ENCODE measurements at places on chromosomes 5 and 9.

DNA sequence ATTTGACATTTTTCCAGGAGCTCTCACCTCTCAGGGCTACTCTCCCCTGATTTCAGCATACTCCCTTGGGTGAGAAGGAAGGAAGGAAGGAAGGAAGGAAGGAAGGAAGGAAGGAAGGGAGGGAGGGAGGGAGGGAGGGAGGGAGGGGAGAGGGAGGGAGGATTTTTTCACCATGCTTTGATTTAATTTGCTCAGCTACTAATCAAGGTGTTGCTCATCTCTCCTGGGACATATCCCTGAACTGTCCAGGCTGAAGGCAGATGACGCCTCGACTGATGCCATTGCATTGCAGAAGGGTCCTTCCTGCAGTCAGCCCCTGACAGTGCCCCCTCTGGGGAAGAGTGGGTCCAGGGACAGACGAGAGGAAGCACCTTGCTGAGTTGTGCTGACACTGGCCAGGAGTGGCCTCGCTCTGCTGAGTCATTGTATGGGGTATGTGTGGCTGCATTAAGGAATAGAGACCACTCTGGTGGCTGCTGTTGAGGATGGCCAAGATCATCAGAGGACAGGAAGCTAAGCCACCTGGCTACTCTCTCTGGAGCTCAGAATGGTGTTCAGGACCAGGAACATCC lies 43.6 kb upstream of the CRB2 start:
- DNase-seq = no peak

DNA sequence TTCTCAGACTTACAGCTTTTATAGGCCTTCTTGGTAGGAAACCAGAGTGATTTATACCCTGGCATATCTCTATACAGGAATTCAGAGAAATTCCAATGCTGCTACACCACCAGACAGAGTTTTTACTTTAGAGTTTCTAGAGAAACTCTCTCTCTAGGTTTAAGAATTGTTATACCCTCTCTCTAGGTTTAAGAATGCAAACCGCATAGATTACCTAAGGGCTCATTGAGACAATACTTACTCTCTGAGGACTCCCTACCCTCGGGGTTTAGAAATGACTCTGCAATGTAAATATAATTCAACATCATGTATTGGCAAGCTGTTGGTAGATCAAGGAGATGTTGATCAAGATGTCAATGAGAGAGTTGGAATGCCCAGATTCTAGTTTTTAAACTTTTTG lies 15.3 kb upstream of the ELAVL2 start:
- DNase-seq = no peak

DNA sequence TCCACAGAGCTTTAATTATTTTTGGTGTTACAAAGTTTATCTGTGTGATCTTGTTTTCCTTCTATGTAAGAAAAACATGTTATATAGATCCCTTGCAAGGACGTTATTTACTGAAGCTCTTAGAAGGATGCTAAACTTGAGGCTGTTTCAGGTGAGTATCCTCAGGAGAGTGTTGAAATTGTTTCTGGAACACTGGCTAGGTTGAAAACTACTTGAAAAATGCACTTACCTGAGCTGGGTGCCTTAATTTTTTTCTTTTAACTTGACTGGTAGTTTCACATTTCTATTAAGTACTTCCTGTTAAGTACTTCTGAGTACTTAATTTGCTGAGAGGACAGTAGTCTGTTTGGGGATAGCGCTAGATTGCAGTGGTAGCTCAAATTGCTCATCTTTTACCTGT lies 18.1 kb downstream of the GPBP1 start:
- no peak for DNase-seq

DNA sequence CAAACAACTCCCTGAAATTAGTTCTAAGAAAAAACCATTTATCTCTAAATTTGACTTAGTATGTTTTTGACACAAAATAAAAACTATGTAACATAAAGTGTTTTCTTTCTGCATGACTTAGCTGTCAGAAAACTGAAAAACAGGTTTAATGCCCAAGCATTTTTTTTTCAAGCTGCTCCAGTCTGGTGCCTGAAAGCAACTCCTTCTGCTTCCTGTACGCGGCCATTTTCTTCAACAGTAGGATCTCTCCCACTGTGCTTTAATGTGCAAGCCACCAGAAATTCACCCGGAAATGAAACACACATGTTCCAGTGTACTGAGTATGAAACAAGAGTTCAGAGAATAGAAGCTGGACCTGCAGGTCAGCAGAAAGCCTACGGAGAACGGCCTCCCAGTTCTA lies 161.2 kb downstream of the MED27 start:
- no peak for DNase-seq

- DNase-seq = no peak
These were observed 29.4 kb downstream of the NANS start for GRCh38 chr9:98085944-98086343.

GRCh38 chr9:69965416-69966145 lies 78.1 kb upstream of the MAMDC2 start:
- no peak for DNase-seq

DNA sequence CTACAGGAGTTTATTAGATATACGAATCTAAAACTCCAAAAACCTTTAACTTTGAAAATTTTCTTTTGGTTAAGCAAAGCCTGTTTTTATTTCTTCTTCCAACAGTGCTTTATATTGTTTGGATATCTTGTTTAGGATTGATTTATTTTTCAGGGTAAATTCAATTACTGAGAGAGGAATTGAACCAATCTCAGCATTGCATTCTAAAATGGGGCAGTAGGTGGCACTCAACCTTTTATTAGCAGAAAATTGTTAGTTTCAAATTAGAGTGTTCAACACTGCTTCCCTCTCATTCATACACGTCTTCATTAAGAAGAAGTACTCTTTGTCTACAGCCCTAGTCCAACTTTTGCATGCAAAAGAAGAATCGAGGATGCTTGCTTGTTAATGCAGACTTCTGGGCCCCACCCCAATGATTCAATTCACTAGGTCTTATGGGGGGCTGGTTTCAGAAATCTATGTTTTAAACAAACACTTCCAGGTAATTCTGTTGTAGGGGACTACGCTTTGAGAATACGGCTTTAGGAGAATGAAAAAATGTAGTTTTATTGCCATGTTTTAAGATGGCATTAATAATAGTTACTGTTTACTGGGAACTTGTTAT lies 26.6 kb downstream of the MRPL22 start:
- DNase-seq = peak; percentile 31

DNA sequence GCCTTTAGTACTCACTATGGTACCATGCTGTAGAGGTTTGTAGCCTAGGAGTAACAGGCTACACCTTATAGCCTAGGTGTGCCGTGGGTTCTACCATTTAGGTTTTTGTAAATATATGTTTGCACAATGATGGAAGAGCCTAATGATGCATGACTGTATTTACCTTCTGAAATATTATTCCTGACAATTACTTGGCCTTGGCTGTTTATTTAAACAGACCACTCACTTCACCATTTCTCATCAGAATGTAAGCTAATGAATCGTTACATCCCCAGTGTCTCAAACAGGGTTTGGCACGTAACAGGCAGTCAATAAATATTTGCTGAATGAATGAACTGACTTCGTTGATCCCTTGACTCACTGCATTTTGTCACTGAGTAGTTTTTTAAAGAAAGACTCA lies 93.1 kb downstream of the MED27 start:
- DNase-seq = no peak

DNA sequence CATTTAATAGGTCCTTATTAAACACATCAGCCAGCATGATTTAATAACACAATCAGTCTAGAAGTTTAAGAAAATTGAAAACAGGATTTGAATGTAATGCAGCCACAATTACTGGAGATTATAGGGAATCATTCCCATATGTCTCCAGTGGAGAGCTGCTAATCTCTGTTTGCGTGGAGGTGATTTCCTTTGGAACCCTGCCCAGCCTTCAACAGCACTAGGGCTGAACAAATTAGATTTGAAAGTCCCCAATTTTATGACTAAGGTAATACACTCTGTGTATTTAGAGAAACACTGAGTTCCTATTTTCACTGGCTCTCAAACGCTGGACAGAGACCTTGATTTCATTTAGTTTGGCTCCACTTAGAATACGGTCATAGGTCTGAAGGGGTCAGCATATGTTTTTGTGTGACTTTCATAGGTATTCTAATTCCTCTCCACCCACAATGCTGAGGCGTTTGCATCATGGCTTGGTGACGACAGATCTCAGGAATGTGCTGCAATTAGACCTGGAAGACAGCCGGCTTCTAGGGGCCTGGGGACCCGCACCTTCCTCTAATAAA lies 508.3 kb downstream of the EBF1 start:
- no peak for DNase-seq

DNA sequence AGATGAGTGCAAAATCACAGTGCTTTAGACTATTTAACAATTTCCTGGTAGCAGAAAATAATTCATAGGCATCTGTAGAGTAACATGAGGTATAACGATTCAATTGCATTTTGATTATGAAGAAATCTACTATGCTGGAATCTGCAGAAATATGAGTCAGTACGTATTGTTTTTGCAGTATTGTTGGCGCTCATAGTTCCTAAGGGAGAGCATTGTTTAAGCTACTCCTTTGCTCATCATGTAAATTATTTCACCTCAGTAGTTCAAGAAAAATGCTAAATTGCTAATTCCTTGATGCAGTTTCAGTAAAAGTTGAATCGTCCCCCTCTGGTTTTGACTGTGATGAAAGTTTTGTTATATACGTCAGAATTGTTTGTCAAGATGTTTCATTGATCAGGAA lies 458.4 kb downstream of the HINT1 start:
- no peak for DNase-seq

- no peak for DNase-seq
These were observed 196.3 kb downstream of the PSAT1 start for GRCh38 chr9:78493166-78493742.

All from HAP-1 (cell line).